ENCODE measurements at places on chromosomes 16 and 17.
A peak's percentile ranks its signal among the peaks of the same experiment; 100 is the strongest.

- DNase-seq = peak; percentile 30
Observed at GRCh38 chr17:82031303-82031884, at the start of gene RAC3. TSS of gene RAC3 (plus strand) at chr17:82031678. CDS start at chr17:82031762, 84 bp downstream.

- DNase-seq = peak; percentile 5
Observed at GRCh38 chr17:14792746-14793145, 472.4 kb downstream of the PMP22 start.

DNA sequence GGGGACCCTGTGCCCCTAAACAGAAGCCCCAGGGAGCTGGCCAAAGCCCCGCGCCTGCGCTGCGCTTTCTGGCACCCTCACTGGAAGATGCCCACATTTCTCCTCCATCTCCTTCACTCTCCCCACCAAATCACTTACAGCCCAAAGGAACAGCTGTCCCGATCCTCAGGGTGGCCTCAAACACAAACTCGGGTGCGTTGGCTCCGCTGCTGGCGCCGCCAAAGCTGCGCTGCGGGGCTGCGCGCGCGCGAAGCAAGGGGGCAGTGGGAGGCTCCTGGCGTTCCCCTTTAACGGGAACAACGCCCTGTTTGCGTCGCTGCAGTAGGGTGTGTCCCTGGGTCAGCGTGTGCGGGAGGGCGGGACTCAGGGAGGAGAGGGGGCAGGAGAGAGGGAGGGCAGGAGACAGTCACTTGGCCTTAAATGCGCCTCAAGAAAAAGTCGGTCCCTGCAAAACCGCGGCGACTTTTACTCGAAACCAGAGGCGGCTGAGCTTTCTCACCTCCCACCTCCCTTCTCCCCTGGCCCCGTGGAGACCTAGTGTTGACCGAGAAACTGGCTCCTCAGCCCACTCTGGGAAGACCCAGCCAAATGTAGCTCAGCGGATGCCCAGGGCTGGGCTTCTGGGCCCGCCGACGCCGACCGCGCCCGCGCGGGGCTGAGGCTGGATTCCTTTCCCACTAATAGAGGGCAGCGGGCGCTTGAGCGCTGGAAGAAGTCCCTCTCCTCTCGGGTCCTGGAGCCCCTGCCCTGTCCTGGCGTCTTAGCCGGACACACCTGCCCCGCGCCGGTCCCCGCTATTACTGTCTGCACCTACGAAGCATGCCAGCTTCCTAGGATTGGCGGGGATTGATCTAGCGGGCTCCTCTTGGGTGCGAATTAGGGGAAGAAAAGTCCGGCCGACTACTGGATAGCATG is 2.6 kb downstream of the PMP22 start:
- DNase-seq = no peak

DNA sequence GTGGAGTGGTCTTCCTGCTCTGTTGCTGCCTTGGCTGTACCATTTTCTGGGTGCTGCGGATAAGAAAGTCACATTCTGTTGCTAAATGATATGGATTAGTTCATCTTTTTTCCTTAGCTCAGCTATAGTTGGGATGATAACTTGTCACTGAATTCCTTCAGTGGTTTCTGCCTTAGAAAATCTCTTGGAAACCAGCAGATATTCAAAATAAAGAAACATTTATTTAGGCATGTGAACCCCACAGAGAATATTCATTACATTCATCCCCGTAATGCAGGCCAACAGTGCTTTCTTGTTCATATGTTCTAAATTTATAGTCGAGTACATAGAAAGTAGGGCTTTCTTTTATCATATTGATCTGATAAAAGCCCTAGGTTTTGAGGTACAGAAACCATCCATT is 151.3 kb downstream of the CYB561 start:
- no peak for DNase-seq

DNA sequence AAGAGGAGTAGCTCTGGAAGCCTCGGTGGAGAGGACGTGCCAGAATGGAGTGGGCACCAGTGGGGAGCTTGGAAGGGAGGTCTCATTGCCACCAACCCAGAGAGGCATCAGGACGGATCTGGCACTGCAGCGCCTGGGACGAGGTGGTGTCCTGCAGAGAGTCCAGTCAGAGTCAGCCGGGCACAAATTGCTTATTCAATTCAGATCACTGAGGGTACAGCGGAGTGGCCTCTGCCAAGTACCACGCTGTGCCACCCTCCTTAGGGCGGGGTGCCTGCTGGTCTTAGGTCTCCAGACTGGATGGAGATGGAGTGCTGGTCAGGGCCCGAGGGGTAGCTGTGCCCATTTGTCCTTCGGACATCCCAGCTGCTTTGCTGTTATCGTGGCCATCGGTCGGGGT is 18.9 kb upstream of the SPPL2C start:
- DNase-seq = no peak

DNA sequence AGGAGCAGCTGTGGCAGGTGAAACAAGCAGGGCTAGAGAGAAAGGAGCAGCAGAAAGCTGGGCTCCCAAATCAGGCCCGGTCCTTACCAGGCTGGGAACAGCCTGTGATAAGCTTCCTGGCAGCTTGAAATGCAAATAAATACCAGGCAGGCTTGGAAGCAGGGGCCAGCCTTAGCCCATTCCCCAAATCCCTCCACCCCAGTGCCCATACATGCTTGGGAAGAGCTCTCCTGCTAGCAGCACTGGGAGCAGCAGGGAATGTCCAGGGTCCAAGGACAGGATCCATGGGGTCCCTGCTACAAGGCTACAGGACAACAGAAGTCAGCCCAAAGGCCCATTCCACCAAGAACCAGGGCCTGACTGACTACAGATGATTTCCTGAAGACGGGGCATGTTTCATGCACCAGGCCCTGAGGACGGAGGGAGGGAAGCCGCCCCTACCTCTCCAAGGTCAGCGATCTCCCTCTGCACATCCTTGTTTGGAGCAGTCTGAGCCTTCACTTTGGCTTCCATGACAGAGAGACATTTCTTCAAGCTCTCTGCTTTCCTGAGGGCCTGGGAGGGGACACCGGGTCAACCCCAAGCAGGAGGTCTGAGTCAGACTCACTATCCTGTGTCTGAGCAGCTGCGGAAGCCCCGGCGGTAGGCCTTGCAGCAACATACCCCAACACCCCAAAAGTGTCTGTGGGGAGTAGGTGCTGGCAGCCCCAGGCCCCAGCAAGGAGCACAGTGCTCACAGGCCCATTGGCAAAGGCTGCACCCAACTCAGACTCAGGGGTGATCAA is 2.6 kb upstream of the EXOSC6 start:
- no peak for DNase-seq

- no peak for DNase-seq
Observed at GRCh38 chr17:30476726-30477082, 504 bp upstream of the GOSR1 start.

DNA sequence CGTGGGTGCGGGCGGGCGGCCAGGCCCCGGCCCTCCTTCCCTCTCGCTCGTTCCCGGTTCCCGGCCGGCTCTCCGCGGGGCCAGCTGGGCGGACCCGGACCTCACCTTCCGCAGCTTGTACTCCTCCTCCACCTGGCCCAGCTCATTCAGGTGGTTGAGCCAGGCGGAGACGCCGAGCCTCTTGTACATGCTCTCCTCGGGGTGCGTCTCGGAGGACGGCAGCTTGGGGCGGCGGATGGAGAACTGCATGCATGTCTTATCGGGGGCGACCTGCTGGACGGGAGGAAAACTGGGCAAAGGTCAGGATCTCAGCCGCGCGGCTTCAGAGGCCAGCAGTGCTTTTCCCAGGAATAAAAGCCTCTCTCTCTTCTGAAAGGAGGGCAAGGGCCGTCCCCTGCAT is 85.4 kb downstream of the TBC1D16 start:
- DNase-seq = no peak

- no peak for DNase-seq
Observed at GRCh38 chr16:27690608-27691007, 140.7 kb downstream of the KATNIP start.

- DNase-seq = no peak
Observed at GRCh38 chr17:37231887-37232286, 143.9 kb upstream of the C17orf78 start.

DNA sequence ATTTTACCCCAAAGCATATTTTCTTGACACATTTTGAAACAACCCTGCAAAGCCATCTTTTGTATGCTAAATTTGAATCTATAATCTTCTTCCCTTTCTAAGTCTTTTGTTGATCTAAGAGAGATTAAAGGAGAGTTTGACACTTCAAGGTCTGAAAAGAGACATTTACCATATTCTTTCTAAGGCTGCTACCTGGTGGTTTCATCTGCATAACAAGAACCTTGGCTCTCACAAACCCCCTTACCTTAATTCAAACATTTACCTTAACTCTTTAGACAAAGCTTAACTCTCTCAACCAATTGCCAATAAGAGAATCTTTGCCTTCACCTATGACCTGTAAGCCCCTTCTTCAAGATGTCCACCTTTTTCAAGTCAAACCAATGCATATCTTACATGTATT is 1143.6 kb downstream of the CDH11 start:
- no peak for DNase-seq

DNA sequence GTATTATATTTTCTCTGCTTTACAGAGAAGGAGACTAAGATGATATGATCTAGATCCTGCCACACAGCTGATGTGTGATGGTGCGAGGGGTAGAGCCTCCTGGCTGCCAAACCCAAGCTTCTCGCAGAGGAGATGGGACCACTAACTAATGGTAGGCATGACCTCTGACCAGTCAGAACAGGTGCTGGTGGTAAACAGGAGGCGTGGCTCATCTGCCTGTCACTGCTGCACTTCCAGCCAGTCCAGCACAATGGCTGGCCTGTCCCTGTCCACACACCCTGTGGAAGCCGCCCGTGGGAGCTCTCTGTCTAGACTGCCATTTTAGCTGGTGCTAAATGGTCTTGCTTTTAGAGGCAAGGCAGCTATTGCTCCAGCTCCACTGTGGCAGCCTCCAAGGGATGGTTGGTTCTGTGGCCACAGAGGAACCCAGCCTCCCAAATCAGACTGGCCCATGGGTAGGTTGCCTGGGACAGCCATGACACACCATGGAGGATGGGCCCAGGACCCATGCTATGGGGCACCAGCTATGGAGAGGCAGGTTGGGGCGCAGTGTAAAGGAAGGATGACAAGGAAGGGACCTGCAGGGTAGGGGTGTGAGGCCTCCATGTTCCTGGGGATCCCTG is 86.7 kb downstream of the KSR1 start:
- DNase-seq = no peak

DNA sequence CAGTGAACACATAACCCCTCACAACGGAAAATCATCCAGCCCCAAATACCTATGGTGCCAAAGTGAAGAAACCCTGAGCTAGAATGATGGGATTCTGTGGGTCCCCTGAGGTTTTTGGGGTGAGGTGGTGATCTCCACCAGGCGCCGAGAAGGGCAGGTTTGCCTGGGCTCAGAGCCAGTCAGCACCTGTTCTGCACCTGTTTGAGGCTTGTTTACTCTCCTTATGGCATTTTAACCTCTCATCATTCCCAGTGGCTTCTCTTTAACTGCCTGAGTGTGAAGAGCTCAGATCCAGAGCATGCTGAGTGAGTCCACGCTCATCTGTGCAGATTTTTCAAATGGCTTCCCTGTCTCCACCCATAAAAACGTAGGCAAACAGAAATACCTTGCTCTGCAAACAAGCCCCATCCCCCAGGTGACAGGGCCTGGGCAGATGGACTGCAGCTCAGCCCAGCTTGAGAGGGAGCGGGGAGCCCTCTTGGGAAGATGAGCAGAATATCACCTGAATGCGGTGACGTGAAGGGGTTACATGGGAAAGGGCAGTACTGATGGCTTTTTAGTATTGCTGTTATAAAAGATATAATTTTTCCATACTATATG is 40.1 kb upstream of the CLEC19A start:
- peak; percentile 6 for DNase-seq

DNA sequence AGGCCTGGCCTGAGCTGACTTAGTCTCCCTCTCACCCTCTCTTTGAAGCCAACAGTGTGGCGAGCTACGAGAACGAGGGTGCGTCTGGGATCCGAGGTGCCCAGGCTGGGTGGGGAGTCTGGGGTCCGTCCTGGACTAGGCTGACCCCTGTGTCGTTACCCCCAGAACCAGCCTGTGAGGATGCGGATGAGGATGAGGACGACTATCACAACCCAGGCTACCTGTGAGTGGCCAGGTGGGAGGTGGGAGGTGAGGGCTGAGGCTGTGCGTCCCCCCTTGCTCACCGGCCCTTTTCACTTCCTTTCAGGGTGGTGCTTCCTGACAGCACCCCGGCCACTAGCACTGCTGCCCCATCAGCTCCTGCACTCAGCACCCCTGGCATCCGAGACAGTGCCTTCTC is 1.6 kb downstream of the LAT start:
- no peak for DNase-seq

DNA sequence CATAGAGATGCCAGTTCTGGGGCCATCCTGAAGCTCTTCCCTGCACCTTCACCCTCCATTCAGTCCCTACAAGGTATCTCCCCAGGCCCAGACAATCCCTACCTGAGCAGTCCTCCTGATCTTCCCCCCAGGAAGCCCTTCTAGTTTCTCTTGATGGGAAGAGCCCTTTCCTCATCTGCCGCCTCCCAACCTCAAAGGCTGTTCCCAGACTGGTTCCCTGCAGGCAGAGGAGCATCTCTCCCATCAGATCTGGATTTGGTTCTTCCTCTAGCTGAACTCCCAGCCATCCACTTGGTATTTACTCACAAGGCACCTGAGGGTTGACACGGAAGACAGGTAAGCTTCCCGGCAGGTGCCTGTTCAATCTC is 24.6 kb upstream of the PHB1 start:
- DNase-seq = no peak

GRCh38 chr17:65249774-65250173 is 112.6 kb downstream of the RGS9 start:
- DNase-seq = no peak

DNA sequence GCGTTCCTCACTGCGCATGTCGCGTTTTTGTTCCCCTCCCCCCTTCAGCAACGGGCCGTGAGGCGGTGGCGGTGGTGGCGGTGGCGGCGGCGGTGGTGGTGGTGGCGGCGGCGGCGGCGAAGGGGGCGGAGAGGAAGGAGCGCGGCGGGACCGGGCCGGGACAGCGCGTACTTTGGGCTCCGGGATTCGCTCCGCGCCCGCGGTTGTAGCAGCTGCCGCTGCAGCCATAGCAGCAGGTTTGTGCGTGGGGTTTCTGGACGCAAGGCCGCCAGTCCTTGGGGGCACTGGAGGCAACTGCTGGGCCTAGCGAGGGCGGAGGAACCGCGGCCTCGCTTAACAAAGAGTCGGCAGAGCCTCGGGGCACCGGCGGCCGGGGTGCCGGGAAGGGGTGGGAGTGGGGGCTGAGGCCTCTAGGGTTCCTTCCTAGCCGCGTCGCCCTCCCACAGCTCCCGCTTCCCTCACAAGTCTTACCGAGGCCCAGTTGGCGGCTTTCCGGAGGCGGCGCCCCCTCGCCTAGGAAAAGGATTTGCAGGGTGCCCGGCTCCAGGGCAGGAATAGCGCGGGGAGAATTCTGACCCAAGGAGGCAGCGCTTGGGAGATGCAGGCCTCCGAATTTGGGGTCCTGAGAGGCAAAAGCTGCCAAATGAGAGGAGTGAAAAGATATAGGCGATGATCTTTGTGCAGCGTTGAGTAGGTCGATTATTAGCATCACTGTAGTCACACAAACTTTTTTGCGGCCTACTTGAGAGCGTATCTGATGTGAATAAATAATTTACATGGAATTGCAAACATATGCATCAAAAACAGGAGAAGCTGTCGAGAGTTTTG is at the start of gene DDX42:
DDX42 (plus strand) TSS at position 30 of the 828 bp plus-strand sequence. CDS start 12,880 bp downstream, outside the sequence.
- no peak for DNase-seq

DNA sequence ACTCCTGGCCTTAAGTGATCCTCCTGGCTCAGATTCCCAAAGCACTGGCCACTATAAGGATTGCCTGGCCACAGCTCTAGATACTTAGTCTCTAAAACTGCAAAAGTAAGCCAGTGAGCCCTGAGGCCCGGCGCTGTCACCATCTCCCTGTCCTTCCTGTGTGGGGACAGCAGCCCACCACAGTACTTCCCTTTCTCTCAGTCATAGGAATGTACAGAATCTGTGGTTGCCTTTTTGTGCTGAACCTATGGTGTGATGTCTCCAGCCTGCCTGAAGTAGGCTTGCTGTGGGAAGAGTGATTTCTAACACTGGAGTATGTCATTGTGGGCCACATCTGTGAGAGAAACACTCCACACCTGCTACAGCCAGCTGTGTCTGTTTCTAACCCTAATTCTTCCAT is 24.7 kb downstream of the NTAN1 start:
- DNase-seq = no peak
